Effector memory CD8-positive, alpha-beta T cell (primary cell): ENCODE measurements at places on chromosomes 3 and 15.

DNA sequence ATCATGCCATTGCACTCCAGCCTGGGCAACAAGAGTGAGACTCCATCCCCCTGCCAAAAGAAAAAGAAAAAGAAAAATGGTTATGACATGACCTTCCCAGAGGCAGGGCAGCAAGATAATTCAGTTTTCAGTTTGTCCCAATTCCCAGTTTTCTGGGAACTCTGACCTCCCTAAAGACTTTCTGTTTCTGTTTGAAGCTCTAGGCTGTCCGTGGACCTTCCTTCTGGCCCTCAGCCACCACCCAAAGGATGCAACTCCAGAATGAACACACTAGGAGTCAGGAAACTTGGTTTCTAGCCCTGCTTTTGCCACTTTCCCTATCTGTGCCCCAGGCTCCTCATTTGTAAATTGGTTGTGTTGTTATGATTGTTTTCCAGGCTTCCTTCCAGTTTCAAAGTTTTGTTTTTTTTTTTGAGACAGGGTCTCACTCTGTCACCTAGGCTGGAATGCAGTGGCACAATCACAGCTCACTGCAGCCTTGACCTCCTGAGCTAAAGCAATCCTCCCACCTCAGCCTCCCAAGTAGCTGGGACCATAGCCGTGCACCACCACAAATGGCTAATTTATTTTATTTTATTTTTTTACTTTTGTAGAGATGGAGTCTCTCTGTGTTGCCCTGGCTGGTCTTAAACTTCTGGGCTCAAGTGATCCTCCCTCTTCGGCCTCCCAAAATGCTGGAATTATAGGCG lies 68.6 kb downstream of the CDC25A start:
- H3K4me3 ChIP-seq, result no peak overlapping the region
- H3K27ac ChIP-seq, result no peak overlapping the region
- H3K4me1 ChIP-seq, result no peaks in the 10 kb centered on the region
- H3K36me3 ChIP-seq, result no peaks in the 10 kb centered on the region

DNA sequence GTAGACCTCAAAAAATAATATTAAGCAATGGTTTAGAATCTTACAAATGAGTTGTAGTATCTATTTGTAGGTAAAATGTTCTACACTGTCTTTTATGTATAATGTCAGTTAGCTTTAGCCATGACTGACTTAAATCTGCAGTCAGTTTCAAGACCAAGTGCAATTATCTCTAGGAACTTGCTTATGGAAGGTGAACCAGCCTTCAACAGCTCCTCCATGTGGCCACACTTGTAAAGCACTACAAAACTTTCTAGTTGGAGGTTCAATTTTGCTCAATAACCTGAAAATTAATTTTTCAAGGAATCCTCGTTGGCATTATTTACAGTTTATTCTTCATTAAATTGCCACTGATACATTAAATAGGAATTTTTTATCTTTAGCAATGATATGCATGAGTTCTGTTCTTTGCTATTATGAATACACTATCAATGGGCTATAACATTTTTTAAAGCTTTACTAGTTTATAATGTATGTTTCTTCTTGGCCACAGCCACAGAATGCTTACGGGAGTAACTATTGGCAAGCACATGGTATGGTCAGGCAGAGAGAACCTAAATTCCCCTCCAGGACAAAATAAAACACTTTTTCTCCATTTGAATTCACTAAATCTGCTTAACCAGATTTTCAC lies 315.3 kb upstream of the UBE2E2 start:
- H3K4me1 ChIP-seq, result no peaks in the 10 kb centered on the region
- H3K4me3 ChIP-seq, result no peak overlapping the region
- H3K27me3 ChIP-seq, result no peaks in the 10 kb centered on the region
- no peak for DNase-seq

DNA sequence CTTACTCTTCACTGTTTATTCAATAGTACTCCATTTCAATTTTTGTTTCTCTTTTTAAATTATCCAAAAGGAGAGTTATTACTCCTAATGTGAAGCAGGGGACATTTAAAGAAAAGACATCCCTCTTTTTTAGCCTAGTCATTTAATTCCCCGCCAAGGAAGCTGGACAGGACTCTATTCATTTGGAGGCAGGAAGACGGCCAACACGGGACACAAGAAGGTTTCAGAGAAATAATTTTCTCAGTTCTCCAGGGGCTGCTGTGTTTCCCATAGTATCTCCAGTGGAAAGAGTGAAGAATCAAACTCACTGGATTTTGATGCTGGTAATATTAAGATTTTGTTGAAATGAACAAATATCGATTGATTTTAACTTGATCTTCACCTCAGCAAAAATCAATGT lies 833.7 kb downstream of the ROBO2 start:
- DNase-seq, result no peak
- H3K4me3 ChIP-seq, result no peak overlapping the region
- H3K27me3 ChIP-seq, result no peaks in the 10 kb centered on the region
- no peaks in the 10 kb centered on the region for H3K4me1 ChIP-seq

DNA sequence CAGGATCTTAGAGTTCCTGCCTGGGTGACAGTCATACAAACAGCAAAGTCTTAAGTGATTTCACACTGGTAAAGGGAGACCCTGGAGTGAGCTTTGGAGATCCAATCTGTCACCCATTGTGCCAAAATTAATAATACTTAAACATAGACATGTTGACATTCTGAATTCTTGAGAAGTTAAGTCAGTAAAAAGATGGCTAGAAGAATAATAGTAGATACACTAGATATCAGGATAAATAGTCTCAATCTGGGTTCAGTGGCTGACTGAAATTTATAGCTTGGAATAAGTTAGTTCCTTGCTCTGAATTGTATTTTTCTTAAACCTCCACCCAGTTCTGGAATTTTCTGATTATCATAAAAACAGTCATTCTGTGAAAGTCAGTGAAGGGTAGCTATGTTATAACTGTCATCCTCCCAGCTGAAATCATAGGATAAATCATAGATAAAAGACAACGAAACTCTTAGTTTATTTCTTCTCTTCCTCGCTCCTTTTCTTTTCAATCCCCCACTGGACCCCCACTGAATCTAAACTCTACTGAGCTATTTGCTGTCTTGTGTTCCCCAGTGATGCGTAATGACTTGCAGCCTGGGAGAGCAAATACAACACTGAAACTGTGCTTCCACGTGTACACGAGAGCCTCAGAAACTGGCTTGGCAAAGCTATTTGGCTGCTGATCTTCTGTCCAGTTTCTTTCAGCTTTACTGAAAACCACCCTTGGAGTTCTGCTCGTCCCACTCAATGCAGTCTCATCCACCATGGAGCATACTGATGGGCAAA lies 175.4 kb upstream of the TP63 start:
- no peaks in the 10 kb centered on the region for H3K4me1 ChIP-seq
- H3K27ac ChIP-seq, result no peak overlapping the region
- DNase-seq, result no peak
- H3K27me3 ChIP-seq, result no peaks in the 10 kb centered on the region

GRCh38 chr3:42387802-42388651 lies 22.4 kb downstream of the LYZL4 start:
- no peak for DNase-seq
- peaks cover 7% of the 10 kb centered on the region for H3K4me1 ChIP-seq
- peak overlapping the region; percentile 67 for H3K27ac ChIP-seq
- peaks cover 9% of the 10 kb centered on the region for H3K27me3 ChIP-seq

DNA sequence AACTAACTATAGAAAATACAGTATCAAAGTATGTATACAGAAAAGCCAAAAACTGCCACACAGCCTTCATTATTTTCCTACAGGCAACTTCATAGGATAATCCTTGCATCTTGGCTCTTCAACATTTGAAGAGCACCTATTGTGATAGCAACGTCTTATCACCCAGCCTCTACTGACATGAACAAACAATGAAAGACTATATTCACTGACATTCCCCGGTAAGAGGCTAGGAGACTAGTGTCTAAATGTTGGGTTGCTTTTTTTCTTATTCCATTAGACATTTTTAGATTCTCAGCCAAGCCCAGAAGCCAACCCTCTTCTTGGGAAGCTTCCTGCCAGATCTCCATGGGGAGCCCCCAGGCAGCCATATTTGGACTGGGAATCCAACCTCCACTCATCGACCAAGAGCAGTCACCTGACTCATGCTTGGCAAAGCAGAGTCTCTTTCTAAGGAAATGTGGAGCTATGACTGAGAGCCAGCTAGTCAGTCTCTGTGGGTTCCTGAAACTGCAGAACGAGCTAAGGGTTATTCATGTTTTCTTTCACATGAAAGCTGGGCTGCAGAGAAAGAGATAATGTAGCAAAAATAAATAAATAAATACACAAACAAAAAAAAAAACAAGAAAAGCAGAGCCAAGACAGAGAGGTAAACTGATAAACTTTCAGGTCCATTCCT lies 227.5 kb downstream of the MAGI1 start:
- no peaks in the 10 kb centered on the region for H3K27me3 ChIP-seq
- no peak overlapping the region for H3K27ac ChIP-seq
- no peak overlapping the region for H3K4me3 ChIP-seq
- no peaks in the 10 kb centered on the region for H3K36me3 ChIP-seq
- no peak for DNase-seq
- H3K4me1 ChIP-seq, result no peaks in the 10 kb centered on the region

DNA sequence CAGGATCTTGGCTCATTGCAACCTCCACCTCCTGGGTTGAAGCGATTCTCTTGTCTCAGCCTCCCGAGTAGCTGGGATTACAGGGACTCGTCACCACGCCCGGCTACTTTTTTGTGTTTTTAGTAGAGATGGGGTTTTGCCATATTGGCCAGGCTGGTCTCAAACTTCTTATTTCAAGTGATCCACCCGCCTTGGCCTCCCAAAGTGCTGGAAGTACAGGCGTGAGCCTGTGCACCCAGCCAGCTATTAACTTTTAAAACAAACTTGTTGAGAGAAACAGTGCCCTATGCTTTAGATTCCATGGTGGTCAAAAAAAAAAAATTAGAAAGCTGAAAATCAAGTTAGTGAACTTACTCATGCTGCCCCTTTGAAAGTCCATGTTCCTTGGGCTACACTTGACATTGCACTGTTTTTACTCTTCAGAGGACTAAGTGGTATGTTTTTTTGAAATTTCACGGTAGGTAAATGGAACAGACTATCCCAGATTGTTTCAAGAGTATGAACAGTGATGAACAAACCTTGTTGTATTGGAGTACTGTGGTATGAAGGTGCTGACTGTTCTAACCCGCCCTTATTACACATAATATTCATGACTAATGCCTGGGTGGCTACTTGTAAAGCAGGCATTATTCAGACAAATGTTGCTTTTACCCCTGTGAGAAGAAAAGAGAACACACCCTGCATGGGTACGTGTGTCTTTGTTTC lies 206.9 kb downstream of the KLHL25 start:
- DNase-seq, result no peak
- no peak overlapping the region for H3K4me3 ChIP-seq
- H3K27ac ChIP-seq, result no peak overlapping the region
- peaks cover 47% of the 10 kb centered on the region for H3K36me3 ChIP-seq

GRCh38 chr15:65331811-65332210 lies 27.3 kb downstream of the RNU5B-1 start:
- no peak overlapping the region for H3K4me3 ChIP-seq
- no peak for DNase-seq
- H3K36me3 ChIP-seq, result peaks cover 3% of the 10 kb centered on the region
- no peaks in the 10 kb centered on the region for H3K4me1 ChIP-seq
